ENCODE measurements at places on chromosomes 5 and 9.

- no peak for DNase-seq
Measured at GRCh38 chr5:123181394-123181801, 92.4 kb downstream of the PRDM6 start.

DNA sequence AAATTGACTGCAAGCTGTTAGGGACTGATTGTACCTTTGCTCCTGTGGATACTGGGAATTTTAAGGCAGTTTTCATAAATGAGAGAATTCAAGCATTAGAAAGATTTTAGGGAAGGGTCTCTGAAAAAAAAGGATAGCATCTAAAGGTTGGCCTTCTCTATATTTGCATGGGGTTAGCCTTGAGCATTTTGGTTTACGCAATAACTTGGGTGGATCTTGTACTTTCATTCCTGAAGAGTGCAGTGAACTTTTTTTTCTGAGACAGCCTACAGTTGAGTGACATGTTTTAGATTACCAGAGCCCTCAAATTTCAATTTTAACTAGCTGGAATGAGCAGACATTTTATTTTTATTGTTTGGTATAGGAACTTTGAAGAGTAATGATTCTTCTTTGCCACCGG is 91.6 kb upstream of the NR3C1 start:
- no peak for DNase-seq

GRCh38 chr9:114968671-114969070 is 38.3 kb upstream of the TNFSF8 start:
- DNase-seq, result no peak

DNA sequence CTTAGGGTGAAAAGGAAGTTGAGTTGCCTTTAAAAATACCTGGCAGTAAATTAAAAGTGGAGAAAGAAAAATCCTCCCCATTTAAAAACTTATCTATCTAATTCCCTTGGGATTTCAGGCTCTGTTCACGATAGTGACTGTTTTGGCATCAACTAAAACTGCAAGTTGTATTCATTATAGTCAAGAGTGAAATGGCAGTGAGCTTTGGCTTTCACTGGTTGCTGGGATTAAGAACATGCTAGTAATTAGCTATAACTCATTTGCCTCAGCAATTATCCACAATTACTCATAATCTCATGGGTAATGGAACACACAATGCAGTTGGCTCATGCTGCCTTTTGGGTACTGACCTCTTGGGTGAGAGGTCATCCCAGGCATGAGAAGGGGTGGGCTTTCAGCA is 250.1 kb downstream of the GAS1 start:
- no peak for DNase-seq

GRCh38 chr5:58773744-58774441 is 191.0 kb downstream of the RAB3C start:
- no peak for DNase-seq

DNA sequence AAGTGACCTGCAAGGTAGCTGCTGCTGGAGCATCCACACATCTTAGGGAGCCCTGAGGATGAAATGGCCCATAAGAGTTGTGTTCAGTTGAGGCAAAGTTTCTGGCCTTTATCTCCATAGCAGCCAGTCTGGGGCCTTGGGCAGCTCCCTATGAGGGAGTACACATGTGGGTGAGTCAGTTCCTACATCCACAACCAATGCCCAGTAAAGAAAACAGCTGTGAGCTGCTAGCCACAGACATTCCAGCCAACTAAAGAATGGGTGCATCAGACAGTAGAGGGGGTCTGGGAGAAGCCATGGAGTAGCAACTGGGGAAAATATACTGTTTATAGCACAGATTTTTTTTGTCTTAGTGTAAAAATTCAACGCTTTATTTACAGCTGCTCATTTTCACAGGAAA is 720.7 kb downstream of the TLE1 start:
- DNase-seq, result no peak

- DNase-seq, result no peak
Measured at GRCh38 chr5:2251751-2252150, 369.0 kb upstream of the IRX4 start.

- DNase-seq, result no peak
Measured at GRCh38 chr5:133652951-133653759, 40.8 kb upstream of the FSTL4 start.

DNA sequence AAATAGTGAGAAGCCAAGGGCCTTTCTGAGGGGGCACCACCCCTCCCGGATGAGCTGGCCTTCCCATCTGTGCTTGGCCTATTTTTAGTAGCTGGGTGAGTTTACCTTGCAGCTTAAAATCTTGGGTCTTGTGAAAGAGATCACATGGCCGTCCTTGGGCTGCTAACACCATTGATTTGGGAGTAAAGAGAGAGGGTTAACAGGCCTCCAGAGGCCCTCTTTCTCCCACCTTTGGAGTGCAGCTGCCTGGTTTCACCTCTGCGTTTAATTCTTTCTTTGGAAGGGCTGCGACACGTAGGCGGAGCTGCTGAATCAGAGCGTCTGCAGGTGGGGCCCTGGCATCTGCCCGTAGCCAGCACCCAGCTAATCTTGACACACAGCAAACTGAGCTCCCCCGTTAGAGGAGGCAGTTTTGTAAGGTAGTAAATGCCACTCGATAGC is 12.8 kb downstream of the OLFM1 start:
- no peak for DNase-seq

- no peak for DNase-seq
Measured at GRCh38 chr5:50715001-50715400, 48.6 kb downstream of the PARP8 start.

DNA sequence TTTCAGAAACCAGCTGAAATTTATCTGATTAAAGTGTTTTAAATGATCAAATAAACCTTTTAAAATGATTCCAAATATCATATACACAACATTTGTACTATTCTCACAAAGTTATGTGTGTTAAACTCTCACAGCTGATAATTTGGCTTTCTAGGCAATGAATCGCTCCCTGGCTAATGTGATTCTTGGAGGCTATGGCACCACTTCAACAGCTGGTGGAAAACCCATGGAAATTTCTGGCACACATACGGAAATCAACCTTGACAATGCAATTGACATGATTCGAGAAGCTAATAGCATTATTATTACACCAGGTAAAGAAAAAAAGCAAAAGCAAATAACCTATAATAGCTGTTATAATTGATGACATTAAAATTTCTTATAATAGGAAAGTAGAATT is 72.4 kb downstream of the NNT start:
- DNase-seq, result no peak

- no peak for DNase-seq
Measured at GRCh38 chr5:67765697-67766096, 449.9 kb upstream of the PIK3R1 start.

DNA sequence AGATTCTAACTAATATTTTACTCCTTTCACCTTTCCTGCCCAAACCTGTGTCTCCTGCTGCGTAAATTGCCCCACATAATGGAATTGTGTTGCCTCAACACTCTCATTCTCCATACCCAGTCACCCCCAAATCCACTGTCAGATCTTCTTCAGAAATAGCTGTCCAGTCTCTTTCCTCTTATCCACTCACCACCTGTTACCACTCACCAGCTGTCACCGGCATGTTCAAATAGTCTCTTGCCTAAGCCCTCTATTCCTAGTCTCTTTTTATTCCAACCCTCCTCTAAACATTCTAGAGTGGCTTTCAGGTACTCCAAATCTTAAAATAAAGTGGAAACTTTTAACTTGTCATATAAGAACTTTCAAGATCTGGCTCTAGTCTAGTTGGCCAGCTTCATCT is 262.0 kb upstream of the FBXL7 start:
- no peak for DNase-seq

DNA sequence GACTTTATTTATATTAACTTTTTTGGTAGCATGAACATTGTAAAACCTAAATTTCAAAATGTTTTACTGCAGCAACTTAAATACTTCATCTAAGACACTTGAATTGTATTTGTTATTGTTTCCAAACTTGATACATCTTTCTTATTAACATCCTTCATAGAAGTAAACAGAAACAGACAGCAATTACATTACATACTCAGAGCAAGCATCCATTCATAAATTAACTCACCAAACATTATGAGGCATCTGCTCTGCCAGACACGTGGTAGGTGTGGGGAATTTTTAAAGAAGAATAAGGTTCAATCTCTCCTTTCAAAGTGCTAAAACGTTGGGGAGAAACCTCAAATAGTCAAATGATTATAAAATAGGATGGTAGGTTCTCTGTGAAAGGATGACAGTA is 130.8 kb downstream of the MUSK start:
- DNase-seq, result no peak

GRCh38 chr5:176743868-176744583 is 66.3 kb upstream of the UNC5A start:
- no peak for DNase-seq

GRCh38 chr5:59025734-59026133 is 442.9 kb downstream of the RAB3C start:
- DNase-seq, result no peak

DNA sequence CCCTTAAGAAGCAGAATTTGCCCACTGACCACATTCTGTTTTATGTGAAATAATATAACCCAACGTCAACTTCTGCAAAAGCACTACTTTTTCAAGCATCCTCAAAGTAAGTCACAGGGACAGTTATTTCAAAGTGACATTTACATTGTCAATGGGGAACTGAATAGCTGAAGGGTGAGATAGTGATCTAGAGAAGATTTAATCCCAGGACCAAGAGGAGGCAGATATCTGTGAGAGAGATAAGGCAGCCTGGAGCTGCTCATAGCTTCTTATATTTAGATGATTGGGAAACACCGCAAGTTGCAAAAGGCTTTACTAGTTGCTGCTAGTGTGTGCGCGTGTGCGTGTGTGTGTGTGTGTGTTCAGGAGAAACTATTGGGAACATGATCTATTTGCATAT is 210.4 kb upstream of the RFX3 start:
- no peak for DNase-seq

DNA sequence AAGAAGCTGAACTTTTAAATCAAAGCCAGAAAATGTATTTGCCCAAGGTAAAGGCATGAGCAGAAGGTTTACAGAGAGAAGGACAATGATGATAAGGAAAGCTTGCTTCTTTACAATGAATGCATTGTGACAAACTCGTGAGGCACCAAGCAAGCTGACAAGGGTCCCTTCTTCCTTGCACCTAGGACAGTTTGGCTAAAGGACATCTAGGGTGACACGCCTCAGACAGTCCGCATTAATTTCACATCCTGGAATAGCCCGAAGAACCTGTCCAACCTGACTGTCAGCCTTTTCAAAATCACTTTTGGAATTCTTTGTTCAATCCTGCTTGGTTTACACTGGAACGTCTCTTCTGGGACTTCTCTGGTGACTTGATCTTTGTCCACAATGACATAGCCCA is 146.4 kb upstream of the MAP3K1 start:
- no peak for DNase-seq

- no peak for DNase-seq
Measured at GRCh38 chr5:173333925-173334661, 5.9 kb upstream of the STC2 start.

DNA sequence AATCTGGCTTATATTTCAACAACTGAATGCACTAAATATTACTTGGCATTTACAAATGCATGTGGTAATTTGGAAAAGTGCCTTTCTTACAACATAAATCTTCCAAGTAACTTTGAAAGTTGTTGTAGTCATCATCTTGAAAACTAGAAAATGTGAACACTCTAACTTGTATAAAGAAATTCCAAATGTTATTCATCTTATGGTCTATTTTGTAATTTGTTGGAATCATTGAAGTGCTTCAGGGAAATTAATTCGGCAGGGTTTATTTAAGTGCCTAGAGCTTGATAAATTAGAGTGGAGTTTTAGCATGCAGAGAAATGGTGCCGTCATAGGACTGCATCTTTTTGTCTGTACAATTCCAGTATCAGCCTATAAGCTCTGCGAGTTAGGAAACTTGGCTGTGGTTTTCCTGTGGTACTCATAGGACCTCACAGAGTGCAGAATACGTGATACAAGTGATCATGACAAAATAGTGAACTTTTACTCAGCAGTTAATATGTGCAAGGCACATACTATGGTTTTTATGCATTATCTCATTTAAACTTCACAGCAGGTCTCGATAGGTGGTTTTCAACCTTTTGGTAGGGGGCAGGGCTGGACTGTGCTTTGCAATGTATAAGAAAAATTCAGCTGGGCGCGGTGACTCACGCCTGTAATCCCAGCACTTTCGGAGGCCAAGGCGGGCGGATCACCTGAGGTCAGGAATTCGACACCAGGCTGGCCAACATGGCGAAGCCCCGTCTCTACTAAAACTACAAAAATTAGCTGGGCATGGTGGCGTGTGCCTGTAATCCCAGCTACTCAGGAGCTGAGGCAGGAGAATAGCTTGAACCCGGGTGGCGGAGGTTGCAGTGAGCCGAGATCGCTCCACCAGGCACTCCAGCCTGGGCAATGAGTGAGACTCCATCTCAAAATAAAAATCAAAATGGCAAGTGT is 79.6 kb downstream of the RAI14 start:
- DNase-seq, result no peak

- DNase-seq, result no peak
Measured at GRCh38 chr5:157961176-157961575, 102.2 kb upstream of the CLINT1 start.

- no peak for DNase-seq
Measured at GRCh38 chr5:176679365-176680225, 32.3 kb downstream of the TSPAN17 start.

DNA sequence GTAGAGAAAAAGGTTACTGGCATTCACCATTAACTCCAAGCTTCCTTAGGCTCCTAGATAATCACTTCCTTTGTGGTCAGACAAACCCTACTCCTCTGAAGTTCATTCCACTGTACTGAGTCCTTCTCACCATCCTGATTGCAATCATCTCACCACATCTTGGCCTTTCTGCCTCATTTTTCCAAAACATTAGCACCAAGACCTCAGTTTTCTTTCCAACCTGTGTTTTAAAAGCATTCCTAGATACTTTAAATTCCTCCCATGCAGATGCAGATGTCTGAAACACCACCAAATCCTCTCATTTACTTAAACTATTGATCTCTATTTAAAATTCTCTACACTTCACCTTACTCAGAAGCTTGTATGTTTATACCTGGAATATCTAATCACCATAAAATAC is 961.3 kb upstream of the CTNND2 start:
- no peak for DNase-seq

DNA sequence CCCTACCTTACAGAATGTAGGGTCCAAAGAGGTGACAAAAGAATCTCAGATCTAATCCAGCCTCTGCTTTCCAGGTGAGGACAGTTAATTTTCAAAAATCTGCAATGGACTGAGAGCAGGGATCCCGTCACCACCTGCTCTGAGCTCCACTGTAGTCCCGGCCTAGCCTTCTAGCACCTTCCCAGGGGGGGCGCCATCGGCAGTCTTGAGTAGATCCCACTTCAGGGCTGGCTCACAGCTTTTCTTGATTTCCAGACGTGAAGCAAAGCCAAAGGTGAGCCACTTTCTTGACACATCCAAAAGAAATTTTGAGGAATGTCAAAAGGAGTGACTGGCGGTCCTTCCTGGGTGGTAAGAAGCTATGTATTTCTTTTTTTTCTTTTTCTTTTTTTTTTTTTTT is 114.1 kb downstream of the SYK start:
- DNase-seq, result no peak

DNA sequence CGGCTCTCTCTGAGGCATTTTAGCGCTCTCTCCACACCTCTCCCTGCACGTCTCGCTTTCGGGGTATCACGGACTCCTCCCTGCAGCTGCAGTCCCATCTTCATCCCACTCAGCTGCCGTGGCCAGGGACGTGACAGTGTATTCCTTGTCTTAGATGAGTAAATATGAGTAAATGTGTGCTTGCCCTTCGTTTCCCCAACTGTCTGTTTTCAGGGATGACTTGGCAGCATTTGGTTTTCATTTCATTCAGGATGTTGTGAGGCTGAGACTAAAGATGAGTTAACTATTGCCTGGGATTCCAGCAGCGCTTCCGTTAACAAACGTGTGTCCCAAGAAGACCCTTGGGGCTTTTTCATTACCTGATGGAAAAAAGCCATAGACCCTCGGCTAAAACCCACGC is 29.5 kb downstream of the GDNF start:
- no peak for DNase-seq

- DNase-seq, result no peak
Measured at GRCh38 chr5:136738829-136739228, 373.5 kb upstream of the TRPC7 start.
